Activated CD8-positive, alpha-beta memory T cell treated with anti-CD3 and anti-CD28 coated beads for 4 hours (primary cell): ENCODE measurements at places on chromosomes 3 and 15.

DNA sequence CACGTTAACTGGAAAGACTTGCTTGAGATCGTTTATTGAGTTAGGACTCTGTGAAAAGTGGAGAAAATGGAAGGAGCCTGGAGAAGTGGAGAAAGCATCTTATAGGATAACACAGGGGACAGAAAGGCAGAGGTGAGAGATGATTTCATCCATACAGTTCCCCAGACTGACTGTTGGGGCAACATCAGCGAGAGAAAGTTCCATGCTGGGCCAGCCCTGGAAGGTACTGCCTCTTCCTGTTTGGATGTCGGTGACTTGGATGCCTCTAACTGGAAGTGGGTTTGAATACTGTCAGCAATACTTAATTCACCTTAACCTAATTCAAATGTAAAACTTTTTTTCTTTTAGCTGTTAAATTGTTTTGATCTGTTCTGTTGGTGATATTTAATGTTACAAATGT lies 32.3 kb downstream of the ATP13A5 start:
- no peak for DNase-seq

DNA sequence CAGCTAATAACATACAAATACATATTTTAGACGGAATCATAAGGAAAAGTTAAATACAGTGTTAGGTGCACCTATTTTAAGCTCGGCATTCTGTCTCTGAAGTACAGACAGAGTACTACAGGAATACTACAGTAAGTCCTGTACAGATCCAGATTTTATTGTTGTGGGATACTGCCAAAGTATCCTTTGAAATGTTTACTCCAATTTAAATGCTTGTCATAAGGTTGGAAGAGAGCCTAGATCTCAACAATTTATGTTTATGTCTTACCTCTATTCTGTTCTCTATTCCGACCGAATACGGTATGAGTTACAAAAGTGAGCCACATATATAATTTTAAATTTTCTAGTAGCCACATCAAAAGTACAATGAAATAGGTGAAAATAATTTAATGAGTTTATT lies 25.3 kb downstream of the PLD1 start:
- DNase-seq: no peak

- DNase-seq: no peak
Observed at GRCh38 chr3:129606636-129607390, at the start of gene PLXND1. TSS of gene PLXND1 (minus strand) at chr3:129606676. CDS start at chr3:129606639, 37 bp downstream.

DNA sequence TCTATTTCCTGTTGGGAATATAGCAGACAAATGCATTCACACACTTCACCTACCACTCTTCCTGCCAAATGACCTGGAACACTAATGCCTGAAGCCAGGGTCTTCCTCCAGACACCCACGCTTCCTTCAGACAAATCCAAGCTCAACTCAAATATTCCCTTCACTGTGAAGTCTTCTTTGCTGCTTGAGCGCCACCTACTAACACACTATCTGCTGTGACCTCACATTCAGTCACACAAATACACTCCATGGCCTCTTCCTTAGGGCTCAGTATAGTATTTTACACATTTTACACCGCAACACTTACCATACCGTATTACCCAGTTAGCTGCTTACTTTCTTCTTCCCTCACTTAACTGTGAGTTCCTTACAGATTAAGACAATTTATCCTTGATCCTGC lies 149.4 kb downstream of the SHOX2 start:
- no peak for DNase-seq
